Activated naive CD4-positive, alpha-beta T cell (primary cell): ENCODE measurements at places on chromosomes 1 and 21.

- no peak for DNase-seq
These were observed 17.4 kb downstream of the NDUFS5 start for GRCh38 chr1:39043513-39043912.

- DNase-seq: no peak
These were observed 834.1 kb upstream of the PRMT6 start for GRCh38 chr1:106222403-106222802.

DNA sequence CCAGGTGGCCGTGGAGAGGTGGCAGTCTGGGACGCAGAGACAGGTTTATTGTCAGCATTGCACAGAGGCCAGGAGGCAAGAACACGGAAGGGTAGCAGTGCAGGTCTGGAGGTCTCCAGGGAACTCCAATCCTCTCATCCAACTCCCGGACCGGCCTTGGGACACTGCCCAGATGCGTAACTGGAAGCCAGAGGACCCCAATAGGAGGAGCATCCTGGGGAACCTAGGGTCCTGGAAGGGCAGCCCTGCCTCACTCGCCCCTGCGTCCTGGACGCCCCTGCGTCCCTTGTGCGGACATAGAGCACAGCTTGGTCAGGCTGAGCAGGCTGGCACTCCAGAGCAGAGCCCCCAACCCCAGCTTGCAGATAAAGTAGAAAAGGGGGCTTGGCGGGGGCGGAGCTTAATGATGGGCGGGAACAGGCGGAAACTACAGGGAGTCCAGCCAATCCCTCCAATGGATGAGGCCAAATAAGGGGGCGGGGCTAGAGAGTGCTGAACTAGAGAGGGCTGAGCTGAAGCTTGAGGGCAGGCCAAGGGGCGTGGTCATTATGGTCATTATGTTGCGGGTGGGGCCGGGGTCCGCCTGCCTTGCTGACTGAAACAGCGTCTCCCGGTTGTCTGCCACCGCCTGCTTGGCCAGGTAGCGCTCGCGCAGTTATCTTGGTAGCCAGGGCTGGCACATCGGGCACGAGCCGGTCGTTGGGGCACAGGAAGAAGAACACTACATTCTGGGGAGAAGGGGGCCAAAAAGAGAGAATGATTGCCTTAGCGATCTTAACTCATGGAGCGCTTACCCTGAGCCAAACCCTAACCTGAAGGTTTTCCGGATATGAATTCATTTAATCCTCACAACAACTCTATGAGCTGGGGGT lies 3.7 kb upstream of the ARHGEF19 start:
- DNase-seq: peak; percentile 20

GRCh38 chr1:111961773-111962565 lies 27.5 kb downstream of the KCND3 start:
- DNase-seq: no peak

GRCh38 chr1:206508956-206509355 lies 1.6 kb downstream of the RASSF5 start:
- no peak for DNase-seq

DNA sequence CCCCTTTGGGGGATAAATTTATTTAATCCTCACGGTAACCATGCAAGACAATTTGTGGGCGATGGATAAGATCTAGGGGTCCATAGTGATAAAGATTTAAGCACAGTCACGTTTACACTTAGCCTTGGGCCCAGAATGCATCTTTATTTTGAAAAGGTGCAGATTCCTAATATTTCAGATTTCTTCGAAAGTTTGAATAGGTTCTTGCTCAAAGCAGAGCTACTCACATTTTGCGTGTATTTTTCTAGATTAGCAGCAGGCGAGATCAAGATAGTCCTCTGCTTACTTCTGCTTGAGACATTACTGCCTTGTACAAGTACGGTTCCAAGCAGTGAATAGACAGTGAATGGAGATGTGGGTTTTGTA lies 647 bp downstream of the TSEN15 start:
- DNase-seq: no peak

DNA sequence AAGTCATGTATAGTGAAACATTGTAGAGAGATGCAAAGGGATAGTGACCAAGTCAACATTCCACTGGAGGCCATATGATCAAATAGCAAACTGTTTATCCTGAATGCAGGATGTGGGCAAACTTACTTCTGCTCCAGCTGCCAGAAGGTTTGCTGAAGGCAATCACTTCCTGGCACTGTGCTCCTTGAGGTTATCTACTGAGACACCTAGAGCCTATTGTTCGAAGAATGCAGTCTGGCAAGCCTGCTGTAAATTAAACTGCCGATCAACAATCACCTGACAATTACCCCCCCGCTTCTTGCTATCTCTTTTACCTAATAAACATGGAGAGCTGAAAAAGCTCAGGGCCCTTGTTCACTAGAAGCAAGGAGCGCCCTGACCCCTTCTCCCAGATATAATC lies 139.4 kb upstream of the B3GALT2 start:
- DNase-seq: no peak

DNA sequence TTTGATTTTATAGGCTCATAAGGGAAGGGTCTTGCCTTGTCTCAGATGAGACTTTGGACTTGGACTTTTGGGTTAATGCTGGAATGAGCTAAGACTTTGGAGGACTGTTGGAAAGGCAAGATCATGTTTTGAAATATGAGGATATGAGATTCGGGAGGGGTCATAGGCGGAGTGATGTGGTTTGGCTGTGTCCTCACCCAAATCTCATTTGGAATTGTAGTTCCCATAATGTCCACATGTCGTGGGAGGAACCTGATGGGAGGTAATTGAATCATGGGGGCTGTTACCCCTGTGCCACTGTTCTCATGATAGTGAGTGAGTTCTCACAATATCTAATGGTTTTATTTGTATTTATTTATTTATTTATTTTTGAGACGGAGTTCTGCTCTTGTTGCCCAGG lies 6.9 kb upstream of the CSDE1 start:
- DNase-seq: no peak

DNA sequence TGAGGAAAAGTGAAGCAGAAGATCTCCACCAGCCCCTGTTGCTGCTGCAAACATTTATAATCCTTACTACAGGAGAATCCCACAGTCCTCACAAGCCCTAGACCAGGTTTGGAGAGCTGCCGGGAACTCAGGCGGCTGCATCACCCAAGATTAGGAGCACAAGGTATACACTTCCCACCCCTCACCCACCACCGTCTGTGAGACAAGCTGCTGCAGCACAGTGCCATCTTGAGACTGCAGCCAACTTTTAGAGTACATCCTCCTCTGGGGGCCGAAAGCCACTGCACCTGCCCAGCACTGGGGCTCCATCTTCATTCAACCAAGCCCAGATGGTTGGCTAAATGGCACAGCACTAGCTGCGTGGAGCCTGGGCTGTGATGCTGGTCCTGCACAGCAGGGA lies 13.8 kb downstream of the OLFML3 start:
- no peak for DNase-seq

- no peak for DNase-seq
These were observed 35.0 kb upstream of the RD3 start for GRCh38 chr1:211527006-211527405.

DNA sequence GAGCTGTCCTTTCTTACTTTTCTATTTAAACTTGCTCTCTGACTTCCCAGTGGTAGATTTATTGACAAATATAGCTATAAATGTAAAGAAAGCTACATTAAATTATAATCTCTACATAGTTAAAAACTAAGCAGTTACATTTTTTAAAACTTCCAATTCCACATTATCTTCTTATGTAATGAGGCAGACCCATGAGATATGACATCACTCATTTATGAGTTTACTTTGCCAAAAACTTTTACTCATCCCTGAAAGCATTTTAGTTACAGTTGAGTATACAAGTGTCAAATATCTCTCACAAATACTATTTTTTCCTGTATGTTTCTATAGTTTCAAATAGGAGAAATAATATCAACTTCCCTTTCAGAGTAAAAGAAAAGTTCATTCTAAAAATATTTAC lies 3.8 kb downstream of the NMNAT2 start:
- DNase-seq: no peak

GRCh38 chr1:154186177-154186576 lies 5.7 kb downstream of the TPM3 start:
- peak; percentile 52 for DNase-seq

- no peak for DNase-seq
These were observed 10.2 kb downstream of the MACF1 start for GRCh38 chr1:39214714-39214997.

- DNase-seq: no peak
These were observed 15.9 kb downstream of the MCM3AP start for GRCh38 chr21:46269466-46269865.
